ENCODE measurements at places on chromosomes 7 and 10.

DNA sequence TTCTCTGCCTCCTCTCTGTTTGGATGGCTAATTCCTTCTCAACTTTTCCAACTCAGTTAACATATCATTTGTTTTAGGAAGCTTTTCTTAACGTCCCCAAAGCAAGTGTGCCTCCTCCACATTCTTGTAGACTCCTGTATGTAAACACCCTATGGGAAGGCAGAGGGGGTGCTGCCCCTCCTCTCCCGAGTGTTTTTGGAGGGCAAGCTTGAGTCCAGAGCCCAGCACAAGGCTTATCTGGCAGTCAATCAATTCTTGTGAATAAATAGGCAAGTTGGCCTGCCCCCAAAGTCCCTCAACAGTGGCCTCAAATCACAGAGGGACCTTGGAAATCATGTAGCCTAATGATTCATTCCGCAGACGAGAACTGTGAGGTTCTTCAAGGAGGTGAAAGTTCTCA is 305.6 kb downstream of the RPS24 start:
- no peak for DNase-seq

GRCh38 chr10:111656066-111656465 is 527.5 kb downstream of the GPAM start:
- DNase-seq, result no peak

DNA sequence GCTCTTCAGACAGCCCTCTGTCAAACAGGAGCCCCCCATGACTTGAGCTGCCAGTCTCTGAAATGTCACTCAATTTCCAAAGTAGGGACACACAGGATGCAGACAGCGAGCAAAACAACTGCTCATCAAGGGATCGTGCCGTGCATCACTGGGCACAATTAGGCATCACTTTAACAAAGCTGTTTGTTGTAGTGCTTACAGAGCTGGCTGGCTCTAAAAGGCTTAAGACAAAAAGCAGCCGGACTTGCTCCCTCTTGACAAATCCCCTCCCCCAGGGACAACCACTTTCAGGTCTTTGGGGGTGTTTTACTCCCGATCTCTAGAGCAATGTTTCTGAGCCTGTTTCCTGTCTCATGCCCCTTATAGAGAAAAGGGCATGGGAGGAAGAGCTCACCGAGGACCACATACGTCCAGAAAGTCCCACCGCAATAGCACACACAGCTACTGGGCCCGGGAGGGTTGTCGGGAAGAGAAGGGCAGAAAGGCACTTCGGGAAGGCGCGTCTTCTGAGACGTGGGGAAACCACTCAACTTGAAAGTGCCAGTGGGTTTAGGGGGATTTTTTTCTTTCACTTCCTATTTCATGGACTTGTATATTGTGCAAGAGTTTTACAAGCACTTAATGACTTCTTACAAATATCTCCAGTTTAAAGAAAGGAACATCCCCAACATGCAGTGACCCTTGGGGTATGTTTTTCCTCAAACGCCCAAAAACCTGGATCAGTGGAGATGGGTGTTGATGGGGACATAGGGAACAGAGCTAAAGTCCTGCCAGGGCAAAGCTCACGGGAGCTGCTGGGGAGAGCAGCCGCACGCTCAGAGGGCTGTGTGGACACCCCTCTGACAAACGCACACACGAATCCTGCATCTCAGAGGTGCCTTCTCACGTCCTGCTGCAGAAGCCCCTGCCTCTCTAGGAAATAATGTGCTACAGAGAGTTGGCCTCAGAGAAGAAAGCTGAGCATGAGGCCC is 27.1 kb downstream of the LRRC20 start:
- no peak for DNase-seq

DNA sequence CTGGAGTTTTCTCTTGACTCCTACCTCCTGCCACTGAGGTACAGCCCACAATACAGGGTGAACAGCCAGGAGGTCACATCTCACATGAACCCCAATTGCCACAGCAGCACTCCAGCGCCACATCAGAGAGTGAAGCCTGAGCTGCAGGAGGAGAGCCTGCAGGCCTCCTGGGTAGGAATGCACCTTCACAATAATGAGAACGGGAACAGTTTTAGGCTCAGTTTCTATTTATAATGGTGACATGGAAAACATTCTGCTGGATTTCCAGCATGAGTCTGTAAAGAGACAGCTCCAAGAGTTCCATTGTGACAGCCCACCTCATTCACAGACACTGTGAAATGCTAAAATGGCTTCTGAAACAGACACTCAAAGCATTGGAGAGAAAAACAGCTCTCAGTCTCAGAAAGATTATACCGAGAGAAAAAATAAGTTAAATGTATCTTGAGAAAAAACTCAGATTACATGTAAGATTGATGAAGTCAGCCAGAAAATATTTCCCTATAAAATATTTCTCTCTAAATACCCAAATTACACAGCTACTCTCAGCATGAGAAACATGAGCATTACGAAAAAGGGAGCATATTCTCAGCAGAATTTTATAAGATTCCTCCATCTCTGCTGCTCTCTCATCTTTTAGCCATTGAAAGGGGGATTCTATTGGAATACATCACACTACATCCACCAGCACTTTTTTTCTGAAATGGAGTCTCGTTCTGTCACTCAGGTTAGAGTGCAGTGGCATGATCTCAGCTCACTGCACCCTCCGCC is 11.3 kb downstream of the ZNF680 start:
- no peak for DNase-seq

- DNase-seq, result no peak
These were observed 13.1 kb upstream of the ARPC1A start for GRCh38 chr7:99312316-99313203.

DNA sequence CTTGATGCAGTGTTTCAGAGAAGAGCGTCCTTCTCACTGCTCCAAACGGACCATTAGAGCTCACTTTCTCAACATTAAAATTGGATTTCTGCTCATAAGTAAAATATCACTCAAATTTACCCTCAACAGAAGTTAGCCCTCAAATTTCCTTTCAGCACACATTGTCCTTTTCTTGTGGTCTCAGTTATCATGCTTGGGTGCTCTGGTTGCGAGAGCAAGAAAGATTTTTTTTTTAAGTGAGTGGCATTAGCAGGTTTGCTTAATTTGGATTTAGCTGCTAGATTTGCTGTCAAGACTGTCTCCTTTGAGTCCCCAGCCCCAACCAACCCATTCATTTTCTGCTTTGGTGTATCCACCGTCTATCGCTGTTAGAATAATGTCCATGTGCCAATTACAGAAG is 2.6 kb upstream of the CH25H start:
- DNase-seq, result no peak

- no peak for DNase-seq
These were observed 19.2 kb upstream of the TNRC18 start for GRCh38 chr7:5442757-5443305.

GRCh38 chr10:96509017-96509641 is 4.6 kb downstream of the TLL2 start:
- DNase-seq, result peak; percentile 19
